CD4-positive, CD25-positive, alpha-beta regulatory T cell (primary cell): ENCODE measurements at places on chromosomes 5 and 9.

GRCh38 chr5:68817632-68818031, 276.2 kb upstream of the SLC30A5 start:
- no peak for DNase-seq

- no peak for DNase-seq
Observed at GRCh38 chr5:129345213-129345924, 114.7 kb upstream of the ADAMTS19 start.

- DNase-seq: no peak
Observed at GRCh38 chr9:112894699-112895098, 4.0 kb upstream of the SLC46A2 start.

DNA sequence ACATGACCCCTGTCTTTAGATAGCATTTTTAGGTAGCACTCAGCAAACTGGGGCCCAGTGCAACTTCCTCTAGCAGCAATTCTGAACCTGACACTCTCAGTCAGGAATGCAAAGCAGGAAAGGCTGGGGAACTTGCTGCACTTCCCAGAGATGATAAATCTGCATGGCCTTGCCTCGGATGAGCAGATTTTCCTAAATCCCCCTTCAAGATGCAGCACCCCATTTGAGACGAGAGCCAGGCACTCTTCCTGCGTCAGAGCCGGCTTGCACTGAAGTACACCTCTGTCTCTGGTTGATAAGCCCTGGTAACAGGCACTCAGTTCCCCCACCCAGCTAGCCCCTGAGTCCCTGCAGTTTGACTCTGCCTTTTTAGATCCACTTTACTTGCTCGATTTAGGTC, 296.7 kb upstream of the PANK3 start:
- no peak for DNase-seq

GRCh38 chr9:99249619-99250018, 27.5 kb downstream of the SEC61B start:
- no peak for DNase-seq
